ENCODE measurements at places on chromosomes 6 and 20.

DNA sequence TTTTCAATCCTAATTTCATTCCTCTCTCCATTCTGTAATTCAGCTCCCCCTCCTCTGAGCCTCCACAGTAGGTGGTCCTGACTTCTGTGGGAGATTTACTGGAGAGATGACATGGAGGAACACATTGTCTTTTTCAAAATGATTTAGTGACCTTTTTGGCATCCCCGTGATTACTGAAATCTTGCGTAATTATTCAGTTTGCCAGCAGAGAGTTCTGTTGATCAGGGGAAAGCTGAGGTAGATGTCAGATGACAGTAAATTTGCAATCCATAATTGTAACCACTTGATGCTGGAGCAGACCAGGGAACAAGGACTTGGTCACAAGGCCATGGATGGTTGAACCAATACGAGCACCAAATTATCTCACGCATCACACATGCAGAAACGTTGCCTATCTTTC, 302.2 kb downstream of the TSHZ2 start:
- DNase-seq: no peak

- no peak for DNase-seq
Observed at GRCh38 chr20:15835811-15836210, 737.4 kb downstream of the KIF16B start.

DNA sequence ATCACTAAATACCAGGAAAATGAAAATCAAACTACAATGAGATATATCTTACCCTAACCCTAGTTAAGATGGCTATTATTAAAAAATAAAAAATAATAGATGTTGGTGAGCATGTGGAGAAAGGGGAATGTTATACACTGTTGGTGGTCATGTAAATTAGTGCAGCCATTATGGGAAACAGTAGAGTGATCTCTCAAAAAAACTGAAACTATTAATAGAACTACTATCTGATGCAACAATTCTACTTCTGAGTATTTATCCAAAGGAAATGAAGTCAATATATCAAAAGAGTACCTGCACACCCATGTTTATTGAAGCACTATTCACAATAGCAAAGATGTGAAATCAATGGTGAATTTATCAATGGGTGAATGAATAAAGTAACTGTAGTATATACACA, 48.6 kb downstream of the HLA-A start:
- DNase-seq: no peak

GRCh38 chr6:11384531-11385309, 152.3 kb upstream of the NEDD9 start:
- DNase-seq: no peak

- no peak for DNase-seq
Observed at GRCh38 chr20:51596668-51597388, 54.3 kb upstream of the NFATC2 start.

DNA sequence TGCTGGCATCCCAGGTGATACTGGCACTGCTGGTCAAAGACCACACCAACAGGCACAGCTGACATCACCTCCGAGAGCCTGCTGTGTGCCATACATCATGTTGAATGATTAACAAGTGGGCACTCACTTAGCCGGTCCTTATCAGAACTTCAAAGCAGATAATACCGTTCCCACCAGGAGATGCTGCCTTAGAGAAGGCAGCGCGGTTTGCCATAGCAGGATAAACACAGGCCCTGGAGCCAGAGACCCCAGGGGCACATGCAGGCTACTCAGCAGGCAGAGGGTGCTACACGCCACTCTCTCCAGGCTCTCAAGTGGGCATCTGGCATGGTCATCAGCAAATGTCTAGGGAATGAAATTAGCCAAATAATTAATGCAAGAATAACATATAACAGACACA, 86.5 kb upstream of the CST7 start:
- DNase-seq: no peak

DNA sequence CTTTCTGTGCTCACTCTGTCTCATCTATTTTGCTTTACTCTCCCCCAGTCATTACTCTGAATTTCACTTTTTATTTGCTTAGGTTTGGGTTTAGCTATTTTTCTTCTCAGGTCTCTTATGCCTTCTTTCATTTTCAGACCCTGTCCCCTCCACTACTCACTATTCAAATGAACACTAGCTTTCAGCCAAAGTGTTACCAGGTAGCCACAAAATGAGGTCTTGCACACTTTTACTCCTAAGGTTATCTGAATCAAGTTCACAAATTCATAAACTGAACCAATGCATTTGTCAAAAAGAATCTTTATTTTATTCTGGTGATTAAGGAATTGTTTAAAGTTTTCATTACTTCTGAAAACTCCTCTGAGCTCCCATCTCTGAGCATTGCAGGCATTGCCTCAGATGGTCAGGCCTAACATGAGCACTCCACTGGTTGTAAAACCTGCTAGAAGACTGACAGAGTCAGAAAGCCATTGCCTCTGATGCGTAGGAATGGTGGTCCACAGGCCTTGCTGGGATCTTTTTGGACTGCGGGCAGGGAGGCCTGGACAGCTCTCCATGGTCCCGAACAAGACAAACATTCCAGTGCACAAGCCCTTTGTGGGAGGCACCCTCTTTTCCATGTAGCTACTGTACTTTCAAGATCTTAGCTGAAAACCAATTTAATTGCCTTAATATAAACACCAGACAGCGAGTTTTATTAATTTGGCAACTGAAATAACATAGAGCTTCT, 48.5 kb downstream of the FYN start:
- DNase-seq: no peak

DNA sequence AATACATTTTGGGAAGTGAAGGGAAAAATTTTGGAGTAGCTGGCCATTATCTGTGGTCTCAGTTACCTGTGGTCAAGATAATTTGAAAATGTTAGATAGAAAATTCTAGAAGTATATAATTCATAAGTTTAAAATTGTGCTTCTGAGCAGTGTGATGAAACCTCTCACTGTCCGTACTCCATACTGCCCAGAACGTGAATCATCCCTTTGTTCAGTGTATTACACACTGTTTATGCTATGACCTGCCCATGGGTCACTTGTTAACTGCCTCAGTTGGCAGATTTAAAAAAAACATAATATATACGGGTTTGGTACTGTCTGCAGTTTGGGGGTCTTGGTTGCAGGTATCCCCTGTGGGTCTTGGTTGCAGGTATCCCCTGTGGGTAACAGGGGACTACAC, 4.1 kb upstream of the CALHM5 start:
- no peak for DNase-seq

DNA sequence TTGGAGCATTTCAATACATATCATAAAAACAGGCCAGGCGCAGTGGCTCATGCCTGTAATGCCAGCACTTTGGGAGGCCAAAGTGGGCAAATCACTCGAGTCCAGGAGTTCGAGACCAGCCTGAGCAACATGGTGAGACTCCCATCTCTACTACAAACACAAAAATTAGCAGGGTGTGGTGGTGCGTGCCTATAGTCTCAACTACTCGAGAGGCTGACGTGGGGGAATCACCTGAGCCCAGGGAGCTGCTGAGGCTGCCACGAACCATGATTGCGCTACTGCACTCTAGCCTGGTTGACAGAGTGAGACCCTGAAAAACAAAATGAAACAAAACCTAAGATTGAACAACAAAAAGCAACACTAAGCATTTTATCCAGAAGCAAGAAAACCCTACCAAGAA, 47.2 kb downstream of the BACH2 start:
- DNase-seq: no peak

DNA sequence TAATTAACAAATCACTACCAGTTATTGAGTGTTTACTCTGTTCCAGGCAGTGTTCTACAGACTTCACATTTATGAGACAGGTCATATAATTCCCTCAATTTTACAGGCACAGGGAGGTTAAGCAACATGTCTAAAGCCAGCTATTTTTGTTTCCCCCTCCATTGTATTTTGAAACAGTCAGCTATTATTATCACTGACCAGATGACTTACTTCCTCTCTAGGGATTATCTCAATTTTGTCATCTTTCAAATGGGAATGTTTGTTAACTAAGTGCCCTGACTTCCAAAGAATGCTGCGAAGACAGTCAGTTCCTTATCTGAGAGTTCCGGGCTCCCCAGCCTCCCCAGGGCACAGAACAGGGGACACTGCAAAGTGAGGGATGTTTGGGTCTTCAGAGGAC, 5.6 kb upstream of the CNPY3 start:
- no peak for DNase-seq
